ENCODE measurements at places on chromosomes 2 and 18.

GRCh38 chr2:133262893-133263292 is 305.4 kb downstream of the NCKAP5 start:
- DNase-seq, result no peak

- DNase-seq, result no peak
These were observed 9.7 kb upstream of the KCNE4 start for GRCh38 chr2:223042284-223042683.

DNA sequence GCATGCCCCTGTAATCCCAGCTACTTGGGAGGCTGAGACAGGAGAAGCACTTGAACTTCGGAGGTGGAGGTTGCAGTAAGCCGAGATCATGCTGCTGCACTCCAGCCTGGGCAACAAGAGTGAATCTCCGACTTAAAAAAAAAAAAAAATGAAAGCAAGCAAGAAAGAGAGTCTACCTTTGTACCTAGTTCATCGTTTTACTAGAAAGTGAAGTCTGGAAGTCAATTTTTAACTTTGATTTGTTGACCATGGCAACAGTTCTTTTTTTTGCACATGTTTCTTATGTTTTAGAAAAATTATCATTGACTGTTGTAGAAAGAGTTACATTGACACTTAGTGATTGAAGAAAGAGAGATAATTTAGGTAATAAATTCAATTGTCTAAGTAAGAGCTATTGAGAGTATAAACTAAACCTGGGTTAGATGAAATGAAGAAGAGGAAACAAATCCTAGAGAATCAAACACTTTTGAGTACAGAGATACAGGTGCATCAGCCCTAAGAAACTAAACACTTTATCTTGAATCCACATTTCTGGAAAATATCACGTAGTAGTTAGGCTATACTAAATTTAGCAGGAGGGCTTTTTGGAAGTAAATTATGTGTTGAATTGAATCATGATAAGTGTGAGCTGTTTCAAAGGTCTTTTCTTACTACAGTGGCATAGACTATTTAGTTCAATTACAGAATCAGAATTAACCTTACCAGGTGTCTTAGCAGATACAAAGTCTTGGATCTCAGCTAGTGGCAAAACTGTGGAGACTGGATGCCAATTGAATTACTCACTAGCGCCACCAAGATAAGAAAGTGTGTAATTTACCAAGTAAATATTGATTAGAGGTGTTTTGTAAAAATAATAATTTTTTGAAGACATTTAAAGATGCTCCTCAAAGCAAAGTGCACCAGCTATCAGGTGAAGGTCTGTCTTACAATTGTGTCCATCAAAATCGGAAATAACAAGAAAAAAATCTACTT is 303.4 kb upstream of the NRXN1 start:
- DNase-seq, result no peak

DNA sequence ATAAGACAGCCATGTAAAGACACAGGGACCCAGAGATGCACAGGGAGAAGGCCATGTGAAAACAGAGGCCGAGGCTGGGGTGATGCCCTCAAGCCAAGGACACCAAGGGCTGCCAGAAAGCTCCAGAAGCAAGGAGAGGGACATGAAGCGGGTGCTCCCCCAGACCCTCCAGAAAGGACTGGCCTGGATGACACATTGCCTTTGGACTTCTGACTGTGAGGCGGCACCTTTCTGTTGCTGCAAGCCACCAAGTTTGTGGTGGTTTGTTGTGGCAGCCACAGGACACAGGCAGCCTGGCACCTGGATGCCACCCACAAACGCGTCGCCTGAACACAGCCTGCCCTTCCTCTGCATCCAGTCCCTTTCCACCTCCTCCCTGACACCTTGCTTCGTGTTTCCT is 67.1 kb downstream of the RHOB start:
- DNase-seq, result no peak

DNA sequence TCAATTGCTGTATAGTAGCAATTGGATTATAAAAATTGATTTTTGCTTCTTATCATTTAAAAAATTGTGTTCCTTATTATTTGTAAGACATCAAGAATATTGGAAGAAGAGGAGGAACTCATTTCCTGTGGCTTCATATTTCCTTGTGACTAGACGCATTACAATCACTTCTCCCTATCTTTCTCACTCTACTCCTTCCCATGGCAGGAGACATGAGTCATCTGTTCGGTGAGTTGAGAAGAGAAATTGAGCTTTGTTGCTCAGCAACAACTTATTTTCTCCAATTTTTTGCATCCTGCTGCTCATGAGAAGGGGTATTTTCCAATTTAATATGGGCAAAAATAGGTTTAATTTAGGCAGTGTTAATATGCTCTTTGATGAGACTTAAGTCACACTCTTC is 1783.9 kb downstream of the SUCLG1 start:
- no peak for DNase-seq

DNA sequence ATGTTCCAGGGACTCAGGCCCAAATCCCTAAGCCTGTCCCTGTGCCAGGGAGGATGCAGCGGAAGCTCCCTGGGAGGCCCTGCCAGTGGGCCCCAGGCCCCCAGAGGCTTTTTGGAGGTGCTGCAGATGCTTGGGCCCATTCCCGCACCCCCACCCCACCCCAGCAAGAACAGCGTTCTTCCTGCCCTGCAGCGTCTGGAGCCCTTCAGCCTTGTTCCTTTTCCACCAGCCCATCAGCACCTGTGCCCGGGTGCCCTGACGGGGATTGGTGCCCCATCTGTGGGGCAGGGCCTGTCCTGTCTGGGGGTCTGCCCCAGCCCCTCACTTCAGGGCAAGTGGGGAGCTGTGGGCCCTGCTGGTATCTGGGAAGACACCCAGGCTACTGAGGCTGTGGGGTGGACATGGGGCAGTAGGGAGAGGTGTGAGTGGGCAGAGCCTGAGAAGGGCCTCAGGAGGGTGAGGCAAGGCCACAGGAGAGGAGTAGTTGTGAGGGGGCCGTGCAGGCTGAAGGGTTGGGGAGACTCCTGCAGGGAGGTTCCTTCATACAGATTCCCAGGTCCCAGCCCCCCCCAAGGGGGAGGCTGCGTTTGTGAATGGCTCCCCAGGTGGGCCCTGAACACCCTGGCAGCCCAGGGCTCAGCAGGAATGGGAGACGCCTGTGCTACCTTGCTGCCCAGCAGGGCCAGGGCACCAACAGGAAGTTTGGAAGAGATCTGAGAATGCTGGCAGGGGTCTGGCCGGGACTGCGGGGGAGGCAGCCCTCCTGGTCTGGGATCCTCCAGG is 2.4 kb downstream of the RNPEPL1 start:
- DNase-seq, result peak; percentile 16

- no peak for DNase-seq
These were observed 27.5 kb downstream of the STAMBP start for GRCh38 chr2:73856214-73856613.

DNA sequence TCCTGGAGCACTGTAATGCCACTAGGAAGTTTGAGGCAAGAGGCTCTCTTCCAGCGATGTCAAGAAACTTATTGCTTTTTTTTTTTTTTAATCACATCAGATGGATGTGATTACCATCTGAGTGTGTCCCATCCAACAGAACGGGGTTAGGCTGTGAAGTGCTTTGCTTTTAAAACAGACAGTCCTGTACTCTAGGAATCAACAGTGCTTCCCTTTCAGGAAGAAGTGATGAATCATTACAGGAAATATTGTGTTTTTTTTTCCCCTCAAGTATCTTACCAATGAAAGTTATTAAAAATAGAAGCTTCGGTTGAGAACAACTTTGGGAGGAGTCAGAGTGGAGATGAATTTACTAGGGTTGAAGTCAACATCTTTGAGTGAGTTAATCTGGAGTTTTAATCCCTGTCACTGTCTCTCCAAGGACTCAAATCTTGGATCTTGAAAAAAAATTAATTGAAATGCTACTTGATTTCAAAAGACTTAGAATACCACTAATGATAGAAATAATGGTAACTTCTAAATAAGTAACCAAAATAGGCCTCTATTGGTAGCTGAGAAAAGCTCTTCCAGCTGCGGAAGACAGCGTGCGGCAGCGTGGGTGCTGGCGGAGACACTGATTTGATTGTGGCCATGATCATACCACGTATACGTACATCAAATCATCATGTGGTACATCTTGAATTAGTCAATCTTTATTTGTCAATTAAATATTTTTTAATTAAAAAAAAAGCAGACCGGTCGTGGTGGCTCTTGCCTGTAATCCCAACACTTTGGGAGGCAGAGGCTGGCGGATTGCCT is 45.5 kb downstream of the GATA6 start:
- DNase-seq, result no peak

DNA sequence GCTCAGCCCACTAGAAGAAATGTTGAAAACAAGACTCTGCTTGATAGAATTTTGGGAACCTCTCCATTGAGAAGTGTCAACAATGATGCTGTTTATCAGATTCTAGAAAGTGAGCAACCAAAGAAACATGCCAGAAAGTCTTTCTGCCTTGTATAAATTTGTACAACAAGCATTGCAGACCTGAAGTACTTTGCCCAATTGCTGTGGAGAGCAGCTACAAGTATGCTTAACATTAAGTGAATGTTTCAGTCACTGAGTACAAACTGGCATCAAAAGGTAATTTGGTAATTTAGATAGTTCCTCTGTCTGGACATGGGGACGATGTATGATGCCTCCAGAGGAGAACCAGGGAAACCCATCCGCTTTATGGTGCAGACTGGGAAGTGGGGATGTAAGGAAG is 33.4 kb upstream of the SKA1 start:
- DNase-seq, result no peak

DNA sequence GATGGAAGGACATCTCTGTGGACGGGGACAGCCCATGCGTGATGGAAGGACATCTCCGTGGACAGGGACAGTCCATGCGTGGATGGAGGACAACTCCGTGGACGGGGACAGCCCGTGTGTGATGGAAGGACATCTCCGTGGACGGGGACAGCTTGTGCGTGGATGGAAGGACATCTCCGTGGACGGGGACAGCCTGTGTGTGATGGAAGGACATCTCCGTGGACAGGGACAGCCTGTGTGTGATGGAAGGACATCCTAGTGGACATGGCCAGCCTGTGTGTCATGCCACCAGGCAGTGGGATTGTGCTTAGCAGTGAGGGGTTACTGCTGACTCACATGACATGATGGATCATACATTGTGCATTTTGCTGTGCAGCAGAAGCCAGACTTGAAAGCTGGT is 30.0 kb upstream of the NFATC1 start:
- DNase-seq, result no peak

DNA sequence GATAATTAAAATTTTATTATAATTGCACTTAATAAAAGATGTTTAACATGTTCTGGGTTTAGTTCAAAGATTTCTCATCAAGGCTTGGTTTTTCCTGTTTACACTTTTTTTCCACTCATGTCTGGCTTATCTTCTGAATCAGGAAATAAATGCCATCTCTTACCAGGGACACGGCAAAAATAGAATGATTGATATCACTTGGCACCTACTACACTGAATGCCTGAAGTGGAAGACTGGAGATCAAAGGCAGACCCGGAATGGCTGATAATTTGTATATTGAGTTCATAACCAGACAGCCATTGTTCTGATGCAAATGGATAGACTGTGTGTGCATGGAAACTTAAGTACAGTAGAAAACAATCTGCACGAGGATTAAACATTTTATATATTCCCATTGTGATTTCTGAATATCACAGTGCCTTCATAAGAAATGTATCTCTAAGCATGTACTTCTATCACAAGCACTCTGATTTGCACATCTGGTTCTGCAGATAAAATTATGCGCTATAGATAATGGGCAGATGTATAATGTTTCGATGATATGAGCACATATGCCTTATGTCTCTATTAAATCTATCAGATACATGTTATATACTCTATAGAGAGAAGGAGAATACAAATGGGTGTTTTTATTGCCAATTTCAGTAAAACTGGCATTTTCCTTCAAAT is 304.8 kb downstream of the RND3 start:
- no peak for DNase-seq

- no peak for DNase-seq
These were observed 428.7 kb upstream of the ID2 start for GRCh38 chr2:8252997-8253694.
